ENCODE measurements at places on chromosomes 6 and 20.

DNA sequence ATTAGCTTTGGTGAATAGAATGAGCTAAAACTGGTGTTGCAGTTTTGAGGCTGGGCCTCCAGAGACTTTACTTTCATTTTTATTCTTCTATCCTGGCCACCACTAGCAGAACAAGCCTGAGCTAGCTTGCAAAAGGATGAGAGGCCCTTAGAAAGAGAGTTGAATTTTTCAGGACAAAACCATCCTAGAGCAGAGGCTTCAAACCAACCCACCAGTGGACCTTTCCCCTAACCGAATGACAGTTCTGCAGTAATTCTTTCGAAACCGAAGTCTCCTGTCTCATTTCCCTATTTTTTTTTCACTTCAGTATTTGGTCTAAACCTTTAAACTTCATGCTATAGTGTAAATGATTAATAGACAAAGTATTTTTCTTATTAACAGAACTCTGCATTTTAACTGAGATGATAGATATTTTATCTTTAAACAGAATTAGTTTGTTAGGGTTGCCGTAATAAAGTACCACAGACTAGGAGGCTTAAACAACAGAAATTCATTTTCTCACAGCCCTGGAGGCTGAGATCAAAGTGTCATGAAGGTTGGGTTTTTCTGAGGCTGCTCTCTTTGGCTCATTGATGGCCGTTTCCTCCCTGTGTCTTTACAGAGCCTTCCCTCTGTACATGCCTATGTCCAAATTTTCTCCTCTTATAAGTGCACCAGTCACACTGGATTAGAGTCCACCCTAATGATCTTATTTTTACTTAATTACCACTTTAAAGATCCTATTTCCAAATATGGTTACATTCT, 80.6 kb upstream of the PAK5 start:
- no peak for DNase-seq

DNA sequence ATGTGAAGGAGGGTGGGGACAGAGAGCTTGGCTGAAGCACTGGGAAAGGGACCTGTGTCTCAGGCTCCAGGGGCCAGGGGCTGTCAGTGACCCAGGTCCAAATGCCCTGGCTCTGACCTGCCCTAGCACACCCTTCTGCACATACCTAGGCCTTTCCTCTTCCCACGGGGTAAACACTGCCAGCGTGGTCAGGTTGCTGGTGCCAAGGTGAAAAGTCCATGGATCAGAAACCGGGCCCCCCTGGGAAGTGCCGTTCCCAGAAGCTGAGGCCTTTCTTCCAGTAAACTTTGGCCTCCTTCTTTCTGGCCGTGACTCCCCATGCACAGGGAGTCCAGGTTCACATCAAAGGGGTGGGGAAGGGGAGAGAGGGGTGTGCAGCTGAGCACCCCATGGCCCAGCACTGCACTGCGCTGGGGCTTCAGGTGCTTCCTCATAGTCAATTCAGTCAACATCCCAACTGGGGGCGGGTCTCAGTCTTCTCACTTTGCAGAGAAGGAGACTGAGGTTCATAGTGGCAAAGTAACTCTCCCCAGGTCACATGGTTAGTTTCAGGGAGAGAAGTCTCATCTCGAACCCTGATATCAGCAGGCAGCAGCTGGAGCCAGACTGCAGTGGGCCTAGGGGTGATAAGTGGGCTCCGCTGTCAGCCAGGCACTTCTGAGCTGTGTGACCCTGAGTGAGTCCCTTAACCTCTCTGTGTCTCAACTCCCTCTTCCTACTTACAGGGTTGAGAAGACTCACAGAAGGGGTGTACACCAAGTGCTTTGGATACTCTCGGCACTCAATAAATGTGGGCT, 17.0 kb downstream of the PCK1 start:
- no peak for DNase-seq

DNA sequence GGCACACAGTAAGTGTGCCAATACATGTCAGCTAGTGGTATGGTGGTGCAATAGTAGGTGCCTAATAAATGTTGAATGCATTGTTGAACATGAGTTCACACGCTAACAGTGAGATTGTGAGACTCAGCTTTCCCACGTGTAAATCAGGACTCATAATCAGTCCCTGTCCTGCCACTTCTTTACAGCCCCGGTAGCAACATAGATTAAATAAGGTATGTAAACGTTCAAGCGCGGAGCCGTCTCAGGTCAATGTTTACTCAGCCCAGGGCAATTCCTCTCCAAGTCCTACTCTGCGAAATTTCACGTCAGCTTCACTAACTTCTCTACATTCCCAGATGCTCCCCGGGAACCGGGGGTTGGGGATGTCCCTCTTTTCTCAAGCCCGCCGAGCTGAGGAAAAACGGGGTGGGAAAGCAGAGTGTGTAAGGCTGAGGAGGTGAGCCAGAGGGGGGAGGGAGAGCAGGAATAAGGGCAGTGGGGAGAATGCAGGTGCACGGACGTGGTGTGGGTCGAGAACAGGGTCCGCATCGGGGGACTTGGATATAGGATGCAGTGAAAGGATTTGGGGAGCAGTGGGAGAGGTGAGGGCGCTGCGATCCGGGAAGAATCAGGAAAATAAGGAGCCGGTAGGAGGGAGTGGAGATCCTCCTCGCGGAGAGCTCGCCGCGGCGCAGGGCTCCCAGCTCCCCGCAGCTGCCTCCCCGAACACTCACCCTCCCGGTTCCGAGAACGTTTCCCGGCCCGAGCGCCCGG, 544 bp upstream of the TP53INP2 start:
- no peak for DNase-seq

DNA sequence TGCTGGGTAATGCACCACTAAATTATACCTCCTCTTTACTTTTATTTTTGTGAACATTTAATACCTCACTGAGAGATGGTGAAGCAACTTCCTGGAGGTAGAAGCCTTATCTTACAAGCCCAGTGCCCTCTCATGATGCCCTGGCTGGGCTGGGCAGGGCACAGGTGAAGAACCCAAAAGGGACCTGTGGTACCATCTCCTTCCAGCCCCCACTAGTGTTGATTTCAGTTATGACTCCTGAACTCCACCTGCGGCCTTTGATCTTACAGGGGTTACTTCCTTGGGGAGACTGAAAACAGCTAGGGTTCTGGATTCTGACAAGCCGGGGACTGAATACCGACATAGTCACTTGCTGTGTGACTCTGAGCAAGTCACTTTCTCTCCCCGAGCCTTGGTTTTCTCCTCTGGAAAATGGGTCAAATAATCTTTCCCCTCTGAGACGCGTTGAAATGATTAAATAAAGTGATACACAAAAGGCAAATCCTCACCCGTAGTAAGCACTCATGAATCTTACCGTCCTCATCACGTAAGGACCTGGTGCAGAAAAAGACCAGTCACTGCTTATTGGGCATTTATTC, 1.2 kb downstream of the SLC13A3 start:
- DNase-seq, result no peak

DNA sequence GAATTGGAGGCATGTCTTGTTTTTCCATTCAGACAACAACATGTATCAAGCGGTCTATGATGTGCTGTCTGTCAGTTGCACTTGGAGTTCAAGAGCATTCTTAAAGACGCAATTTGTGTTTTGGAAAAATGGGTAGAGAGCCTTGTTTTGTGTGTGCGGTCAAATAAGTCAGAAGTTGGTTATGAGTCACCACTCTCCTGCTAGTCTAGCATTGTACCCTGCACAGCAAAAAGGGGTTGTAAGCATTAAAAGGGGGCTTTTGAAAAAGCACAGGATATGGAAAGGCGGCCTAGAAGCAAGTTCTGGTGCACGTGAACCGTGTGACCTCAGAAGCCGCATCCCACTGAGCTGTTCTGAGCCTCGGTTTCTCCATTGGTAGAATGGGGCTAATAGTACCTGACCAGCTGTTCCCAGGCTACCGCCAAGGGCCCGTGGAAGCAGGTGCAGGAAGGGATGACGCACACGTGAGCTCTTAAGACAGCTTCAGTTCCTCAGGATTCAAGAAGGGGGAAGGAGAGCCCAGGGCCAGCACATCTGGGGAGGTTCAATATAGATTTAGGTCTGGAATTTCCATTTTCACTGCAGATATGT, 61.6 kb upstream of the SNX9 start:
- DNase-seq, result no peak

DNA sequence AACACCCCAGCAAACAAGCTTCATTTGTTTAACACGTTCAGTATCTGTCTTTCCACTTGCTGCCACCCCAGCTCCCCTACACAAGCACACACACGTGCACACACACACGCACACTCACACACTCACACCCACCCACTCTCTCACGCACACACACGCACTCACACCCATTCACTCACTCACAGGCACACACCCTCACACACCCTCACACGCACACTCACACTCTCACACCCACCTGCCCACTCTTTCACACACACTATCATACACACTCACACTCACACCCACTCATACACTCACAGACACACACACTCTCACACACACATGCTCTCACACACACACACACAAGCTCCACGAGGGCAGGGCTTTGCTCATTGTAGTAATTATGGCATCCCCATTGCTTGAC, 378.8 kb upstream of the SULF2 start:
- DNase-seq, result no peak

GRCh38 chr20:41245086-41245707, 72.3 kb downstream of the ZHX3 start:
- no peak for DNase-seq

DNA sequence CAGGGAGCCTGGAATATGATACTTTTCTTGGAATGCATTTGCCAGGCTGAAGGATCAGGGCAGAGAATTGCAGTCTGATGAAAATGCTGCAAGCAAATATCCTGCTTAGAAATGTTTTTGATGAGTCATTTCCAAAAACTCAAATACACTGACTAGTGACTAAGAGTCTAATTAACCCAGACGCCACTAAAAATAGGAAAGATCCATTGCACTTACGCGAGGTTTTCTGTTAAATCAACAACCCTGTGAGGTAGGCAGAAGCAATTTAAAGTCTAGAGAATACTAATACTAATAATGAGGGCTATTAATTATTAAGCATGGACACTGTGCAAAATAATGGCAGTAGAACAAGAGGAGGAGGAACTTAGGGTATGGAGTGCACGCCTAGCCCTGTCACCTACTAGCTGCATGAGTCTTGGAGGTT, 130.1 kb upstream of the DOK5 start:
- no peak for DNase-seq

GRCh38 chr6:169048865-169049205, 204.8 kb downstream of the THBS2 start:
- DNase-seq, result no peak

DNA sequence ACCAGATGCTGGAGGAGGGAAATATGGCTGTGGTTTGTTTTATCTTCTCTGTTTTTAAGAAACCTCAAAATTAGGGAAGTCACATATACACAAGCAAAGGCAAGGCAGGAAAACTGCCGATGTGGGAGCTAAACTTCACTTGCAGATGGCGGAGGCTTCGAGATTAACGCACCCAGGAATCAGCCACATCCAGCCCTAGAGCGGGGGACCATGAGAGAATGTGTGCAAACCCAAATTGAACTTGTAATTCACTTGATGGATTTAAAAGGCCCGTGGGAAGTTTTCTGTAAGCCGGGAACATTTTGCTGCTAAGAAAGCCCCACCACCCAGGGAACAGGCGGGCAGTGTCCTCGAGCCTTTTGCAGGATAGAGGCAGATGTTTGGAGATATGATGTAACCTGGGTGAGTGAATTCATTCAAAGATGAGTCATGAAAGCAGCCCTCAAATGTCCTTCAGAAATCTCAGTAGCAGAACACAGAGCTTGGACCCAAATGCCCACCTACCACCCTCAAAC, 39.9 kb downstream of the PREX1 start:
- no peak for DNase-seq

DNA sequence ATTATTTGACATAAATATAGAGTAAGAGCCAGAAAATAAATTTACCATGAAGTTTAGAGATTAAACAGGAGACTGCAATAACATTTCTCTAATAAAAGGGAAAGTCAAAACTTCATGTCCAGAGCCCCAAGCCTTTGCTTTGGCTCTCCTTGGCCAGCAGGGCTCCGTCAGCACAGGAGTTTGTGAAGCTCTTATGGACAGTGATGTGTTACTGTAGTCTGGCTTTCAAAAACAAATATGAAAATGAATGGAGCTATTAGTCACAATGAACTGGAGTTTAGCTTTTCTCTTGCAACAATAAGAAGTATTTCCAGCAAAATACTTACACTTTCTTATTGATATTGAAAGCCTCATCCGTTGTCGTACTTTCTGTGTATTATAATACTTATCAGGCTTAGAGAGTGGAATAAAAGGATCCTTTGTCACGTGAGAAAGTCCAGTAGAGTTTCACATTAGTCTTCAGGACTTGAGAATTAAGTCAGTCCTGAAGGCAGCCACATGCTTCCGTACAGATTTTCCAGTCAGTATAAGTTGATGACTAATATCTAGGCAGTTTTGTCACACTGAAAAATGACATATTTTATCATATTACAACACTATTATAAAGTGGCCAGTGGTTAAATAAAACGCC, 117.0 kb upstream of the PRL start:
- no peak for DNase-seq

- DNase-seq, result peak; percentile 45
Observed at GRCh38 chr6:28747631-28748157, 176.1 kb downstream of the TRIM27 start.

GRCh38 chr6:106287215-106287614, 38.3 kb downstream of the ATG5 start:
- DNase-seq, result no peak

DNA sequence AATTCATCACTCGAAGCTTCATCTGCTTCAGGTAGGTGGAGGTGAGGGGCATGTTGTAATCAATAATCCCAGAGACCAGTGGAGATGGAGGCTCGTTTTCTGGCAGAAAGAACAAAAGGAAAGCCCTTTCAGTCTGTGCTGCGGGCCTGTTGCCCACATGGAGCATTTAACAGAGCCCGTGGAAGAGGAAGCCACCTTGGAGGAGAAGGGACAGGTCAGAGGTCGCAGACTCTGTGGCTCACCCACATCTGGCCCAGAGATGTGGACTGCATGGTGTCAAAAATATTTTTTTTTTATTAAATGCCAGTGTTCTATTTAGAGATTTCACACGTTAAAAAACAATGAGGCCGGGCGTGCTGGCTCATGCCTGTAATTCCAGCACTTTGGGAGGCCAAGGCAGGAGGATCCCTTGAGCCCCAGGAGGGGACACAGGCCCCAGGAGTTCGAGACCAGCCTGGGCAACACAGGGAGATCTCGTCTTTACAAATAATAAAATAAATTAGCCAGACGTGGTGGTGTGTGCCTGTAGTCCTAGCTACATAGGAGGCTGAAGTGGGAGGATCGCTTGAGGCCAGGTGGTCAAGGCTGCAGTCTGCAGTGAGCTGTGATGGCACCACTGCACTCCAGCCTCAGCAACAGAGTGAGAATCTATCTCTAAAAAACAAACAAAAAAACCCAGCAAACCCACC, 73.6 kb downstream of the NOL4L start:
- DNase-seq, result no peak

DNA sequence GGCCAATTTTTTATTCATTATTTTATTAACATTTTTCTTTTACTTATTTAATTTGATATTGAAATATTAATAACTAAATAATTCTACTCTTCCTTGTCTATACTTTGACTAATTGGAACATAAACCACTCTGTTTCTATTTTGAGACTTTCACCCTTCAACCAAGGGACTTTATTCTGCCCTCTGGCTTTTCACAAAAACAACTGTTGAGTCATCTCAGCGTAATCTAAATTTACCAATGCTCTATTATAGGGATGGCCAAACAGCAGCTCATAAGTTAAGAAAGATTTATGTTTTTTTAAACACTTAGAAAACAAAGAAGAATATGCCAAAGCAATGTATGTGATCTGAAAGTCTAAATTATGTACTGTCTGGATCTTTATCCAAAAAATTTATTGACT, 46.7 kb downstream of the DOP1A start:
- no peak for DNase-seq

All from NCI-H1105 (cell line).